ENCODE measurements at places on chromosomes 11 and 22. TPM values are rescaled to one million over a fixed set of nuclear protein-coding genes. Genes with fewer than 3 reads are reported as not detected.

GRCh38 chr11:134906356-134906955, 494.4 kb upstream of the B3GAT1 start:
- no peak for DNase-seq

GRCh38 chr11:115333949-115334348, 170.3 kb downstream of the CADM1 start:
- no peak for DNase-seq

DNA sequence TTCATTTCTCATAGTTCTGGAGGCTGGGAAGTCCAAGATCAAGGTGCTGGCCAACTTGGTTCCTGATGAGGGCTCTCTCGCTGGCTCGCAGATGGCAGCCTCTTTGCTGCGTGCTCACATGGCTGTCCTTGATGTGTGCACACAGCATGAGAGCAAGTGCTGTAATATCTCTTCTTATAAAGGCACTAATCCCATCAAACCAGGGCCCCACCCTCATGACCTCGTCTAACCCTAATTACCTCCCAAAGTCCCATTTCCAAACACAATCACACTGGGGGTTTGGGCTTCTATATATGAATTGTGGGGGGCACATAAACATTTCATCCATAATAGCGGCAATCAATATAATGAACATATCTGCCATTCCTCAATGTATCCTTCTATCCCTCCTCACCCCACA, 1062.1 kb downstream of the BRD1 start:
- no peak for DNase-seq

DNA sequence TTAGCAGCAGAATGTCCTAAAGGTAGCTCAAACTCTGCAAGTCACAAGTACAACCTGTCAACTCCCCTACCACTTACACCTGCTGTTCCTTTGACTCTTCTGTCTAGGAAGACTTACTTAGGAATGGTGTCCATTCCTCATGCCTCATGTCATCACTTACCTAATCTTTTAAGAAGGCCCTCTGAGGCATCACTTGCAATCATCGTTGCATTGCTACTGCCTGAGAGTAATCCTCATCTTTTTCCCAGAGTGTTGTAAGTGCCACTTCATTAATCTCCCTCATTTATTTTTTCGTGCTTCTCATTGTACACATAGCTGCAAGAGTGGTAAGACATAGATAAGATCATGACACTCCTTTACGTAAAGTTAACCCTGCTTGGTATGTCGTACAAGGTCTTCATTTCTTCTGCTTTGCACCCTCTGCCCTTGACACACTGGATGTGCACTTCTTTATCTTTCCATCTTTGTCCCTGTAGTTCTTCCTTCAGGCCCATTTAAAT, 54.6 kb downstream of the SFI1 start:
- DNase-seq = no peak

GRCh38 chr11:78295991-78296930, 107.5 kb downstream of the USP35 start:
- no peak for DNase-seq

DNA sequence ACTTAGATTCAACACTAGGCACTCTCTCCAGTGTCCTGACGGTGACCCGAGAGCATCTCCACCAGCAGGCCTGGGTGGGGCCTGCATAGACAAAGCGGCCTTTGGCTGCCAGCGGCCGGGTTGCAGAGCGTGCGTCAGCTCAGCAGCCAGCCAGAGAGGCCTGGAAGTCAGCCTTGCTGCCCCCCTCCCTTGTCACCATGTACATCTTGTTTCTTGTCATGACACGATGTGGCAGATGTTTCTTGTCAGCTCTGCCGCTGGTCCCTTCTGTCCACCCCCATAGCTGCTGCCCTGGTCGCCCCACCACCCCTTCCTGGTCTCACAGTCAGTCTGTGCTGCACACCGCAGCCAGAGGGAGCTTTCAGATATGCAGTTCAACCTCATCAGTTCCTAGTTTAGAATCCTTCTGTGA, 33.1 kb upstream of the CBX7 start:
- peak; percentile 41 for DNase-seq

DNA sequence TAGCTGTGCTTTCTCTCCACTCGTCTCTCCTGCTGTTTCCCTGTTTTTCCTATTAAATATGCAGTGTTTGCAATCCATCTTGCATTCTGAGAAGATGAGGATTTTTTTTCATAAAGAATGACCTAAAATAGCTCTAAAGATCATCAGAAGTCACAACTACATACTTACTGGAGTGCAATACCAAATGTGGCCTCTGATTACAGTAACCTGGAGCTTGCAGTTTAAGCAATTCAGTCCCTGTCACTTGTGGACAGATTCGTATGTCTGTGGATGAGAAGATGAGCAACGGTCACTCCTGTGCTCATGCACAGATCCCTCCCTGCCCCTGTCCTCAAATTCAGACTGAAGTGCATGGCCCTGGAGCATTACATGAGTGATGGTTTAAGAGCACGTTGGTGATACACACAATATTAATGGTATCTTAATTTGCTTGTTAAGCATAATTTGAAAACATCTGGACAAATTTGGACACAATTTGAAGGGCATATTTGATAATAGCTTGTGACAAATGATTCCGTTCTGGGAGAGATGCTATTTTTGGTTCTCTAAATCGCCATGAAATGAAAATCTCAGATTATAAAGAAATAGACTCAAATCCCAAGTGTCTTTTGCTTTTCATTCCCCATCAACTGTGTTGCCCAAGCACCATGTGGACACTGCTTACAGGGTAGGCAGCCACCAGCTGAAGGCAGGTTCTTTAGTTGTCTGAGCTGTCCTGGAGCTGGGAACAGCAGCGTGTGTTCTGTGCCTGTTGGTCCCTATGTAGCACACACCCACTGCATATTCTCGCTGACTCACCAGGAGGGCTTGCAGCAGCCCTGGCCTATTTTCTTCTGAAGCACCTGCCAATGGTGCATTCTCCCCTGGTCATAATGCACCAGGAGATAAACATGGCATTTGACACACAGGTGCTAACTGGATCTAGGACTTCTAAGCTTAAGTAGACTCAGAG, 32.6 kb upstream of the PRAME start:
- DNase-seq = no peak

GRCh38 chr22:19980766-19981165, 35.9 kb downstream of the ARVCF start:
- DNase-seq = no peak

DNA sequence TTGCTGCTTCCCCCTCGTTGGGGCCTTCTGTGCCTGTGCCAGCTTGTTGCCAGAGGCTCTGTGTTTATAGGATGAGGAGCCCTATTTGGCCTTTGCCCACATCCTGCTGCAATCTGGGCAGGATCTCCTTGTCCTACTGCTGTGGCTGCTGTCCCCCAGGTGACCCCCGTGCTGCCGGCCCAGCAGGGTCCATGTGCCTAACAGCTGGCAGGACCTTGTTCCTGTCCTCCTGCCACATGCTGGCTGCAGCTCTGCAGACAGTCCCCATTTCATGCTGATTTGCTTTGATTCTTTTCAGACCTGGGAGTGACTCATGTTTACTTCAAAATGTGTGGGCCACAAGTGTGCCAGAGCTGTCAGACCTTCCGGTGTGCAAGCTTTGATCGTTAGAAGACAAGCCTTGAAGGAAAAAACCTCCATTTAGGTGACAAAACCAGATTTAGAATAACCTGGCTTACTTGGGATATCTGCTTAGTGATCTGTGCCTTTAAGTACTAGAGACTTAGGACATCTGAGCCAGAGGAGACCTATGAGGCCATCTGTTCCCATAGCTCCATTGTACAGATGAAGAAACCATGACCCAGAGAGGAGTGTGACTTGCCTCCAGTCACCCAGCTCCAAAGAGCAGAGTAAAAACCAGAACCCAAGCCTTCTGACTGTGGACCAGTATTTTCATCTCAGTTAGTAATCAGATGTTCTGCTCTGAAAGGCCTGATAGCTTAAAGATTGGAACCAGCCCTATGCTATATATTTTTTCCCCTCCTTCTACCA, 11.1 kb downstream of the NAV2 start:
- DNase-seq = peak; percentile 65

- DNase-seq = no peak
Measured at GRCh38 chr11:10273738-10274137, 20.3 kb downstream of the SBF2 start.

DNA sequence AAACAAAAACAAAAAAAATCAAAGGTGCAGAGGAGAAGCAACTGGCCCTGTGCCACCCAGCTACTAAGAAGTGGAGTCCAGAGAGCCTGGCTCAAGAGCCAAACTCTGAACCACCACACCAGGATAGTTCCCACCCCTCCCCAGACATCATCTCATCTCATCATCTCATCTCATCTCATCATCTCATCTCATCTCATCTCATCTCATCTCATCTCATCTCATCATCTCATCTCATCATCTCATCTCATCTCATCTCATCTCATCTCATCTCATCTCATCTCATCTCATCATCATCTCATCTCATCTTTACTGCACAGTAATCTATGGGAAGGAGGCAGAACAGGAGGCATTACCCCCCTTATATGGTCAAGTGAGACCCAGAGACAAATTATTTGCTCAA, 8.3 kb downstream of the CHRNA10 start:
- DNase-seq = no peak

GRCh38 chr11:12200991-12201985, 90.9 kb downstream of the MICAL2 start:
- peak; percentile 55 for DNase-seq

DNA sequence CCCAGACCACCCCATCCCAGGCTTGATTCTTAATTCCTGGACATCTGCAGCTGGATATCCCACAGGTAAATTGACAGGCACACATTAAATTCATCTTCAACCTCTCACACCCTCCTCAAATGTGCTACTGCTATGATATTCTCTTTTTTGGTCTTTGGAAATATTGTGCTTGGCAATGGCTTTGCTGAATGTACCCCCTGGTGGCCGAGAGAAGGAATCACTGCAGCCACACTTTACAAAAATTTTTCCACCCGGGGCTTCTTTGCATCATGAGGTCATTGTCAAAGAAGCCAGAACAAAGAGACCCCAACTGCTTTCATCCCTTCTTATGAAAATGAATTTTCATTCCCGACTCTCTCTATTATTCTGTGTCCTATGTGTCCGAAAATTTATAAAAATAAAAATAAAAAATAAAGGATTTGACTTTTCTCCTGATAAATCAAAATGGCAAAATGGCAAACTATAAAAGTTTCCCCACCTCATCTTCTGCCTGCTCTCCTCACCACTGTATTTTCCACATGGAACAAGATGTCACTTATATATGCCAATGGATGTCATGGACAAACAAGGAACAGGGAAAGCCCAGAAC, 15.0 kb upstream of the CYB5R2 start:
- peak; percentile 20 for DNase-seq

DNA sequence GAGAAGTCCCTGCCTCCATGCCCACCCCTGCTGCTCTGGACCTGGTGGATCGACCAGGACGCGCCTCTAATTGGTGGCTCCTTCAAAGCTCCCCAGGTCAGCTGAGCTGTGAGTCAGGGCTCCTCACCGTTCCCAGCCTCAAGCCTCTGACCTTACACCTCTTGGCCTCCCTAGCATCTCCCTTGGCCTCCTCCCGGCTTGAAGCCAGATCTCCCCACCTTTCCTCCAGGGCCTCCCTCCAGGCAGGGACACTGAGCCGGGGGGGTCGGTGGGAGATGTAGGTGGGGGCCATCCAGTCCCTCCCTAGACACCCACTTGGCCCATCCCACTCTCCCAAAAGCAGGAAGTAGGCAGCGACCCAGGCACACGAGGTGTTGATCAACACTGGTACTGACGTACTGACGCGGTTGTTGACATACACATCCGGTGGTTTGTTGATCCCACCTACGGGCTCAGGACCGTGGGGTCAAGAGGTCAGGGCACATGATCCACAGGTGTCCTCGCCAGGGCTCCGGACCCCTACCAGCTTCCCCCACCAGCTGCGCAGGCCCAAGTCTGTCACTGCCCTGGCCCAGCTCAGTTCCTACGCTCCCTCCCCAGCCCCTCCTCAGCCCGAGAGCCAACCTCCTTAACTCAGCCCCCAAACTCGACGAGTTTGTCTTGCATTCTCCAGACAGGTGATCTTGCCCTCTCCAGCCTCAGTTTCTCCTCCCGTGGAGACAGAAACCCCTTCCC, 802 bp downstream of the ATG2A start:
- DNase-seq = peak; percentile 48

- no peak for DNase-seq
Measured at GRCh38 chr11:96524475-96524874, 134.7 kb downstream of the JRKL start.

- peak; percentile 62 for DNase-seq
Measured at GRCh38 chr11:2945031-2945756, 16.0 kb upstream of the PHLDA2 start.

DNA sequence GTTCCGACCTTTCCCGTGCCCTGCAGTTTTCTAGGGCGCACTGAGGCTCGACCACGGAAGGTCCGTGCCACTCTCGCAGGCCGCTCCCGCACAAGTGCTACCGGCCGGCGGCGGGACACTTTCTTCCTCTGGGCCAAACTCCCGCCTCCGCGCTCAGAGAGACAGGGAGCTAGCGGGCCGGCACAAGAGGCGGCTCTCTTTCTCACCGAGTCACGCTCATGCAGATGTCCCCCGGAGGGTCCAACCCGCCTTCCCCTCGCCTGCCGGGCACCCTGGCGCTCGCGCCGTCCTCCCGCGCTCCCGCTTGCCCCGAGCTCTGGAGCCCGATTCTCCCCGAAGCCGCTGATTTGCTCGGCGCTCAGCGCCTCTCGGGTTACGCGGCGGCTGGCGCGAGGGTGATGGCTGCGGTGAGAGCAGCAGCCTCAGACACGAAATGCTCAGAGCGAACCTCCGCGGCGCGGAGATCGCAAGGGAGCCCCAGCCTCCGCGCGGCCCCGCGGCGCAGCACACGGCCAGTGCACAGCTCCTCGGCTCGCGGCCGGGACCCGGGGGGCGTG, 1.0 kb downstream of the LMO1 start:
- DNase-seq = peak; percentile 51

DNA sequence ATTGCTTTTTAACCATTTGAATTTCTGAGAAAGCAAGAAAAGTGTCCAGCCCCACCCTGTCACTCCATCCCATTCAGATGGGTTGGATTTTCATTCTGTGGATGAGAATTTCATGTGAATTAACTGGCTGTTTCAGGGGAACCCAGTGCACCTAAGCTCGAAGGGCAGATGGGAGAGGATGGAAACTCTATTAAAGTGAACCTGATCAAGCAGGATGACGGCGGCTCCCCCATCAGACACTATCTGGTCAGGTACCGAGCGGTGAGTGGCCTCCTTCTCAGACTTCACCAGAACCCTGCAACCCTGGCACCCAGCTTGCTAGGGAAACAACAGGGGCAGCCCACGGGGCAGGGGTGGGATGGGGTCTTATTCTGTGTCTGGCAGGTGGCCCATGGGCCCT, 58.6 kb upstream of the TTC12 start:
- no peak for DNase-seq

DNA sequence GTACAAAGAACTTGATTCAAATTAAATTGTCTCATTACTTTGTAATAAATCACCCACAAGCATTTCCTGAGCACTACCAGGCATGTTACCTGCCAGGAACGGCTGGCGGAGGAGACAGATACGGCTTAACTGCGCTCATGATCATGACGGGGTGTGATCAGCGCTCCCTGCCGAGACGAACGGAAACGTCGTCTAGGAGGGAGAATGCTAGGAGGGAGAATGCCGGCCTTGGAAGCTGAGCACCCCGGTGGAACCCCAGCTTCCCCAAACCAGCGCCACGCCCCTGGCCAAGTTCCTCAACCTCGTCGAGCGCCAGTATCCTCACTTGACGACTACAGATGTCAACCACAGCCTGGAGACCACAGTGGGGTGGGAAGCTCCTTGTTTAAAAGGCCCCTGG, 272.8 kb downstream of the CTTN start:
- no peak for DNase-seq

GRCh38 chr11:86575208-86575855, 97.1 kb downstream of the ME3 start:
- no peak for DNase-seq

The OR52E8 gene
- polyA plus RNA-seq = not detected

The OR4C15 gene
- polyA plus RNA-seq = not detected

The MS4A15 gene
- not detected for polyA plus RNA-seq

The LSP1 gene
- not detected for polyA plus RNA-seq

The TEX54 gene
- polyA plus RNA-seq = not detected

The PATE4 gene
- polyA plus RNA-seq = not detected

The TSG101 gene
- polyA plus RNA-seq = 105 TPM
